Choroid plexus epithelial cell (primary cell): ENCODE measurements at places on chromosomes 1 and 21.
A peak's percentile ranks its signal among the peaks of the same experiment; 100 is the strongest.

DNA sequence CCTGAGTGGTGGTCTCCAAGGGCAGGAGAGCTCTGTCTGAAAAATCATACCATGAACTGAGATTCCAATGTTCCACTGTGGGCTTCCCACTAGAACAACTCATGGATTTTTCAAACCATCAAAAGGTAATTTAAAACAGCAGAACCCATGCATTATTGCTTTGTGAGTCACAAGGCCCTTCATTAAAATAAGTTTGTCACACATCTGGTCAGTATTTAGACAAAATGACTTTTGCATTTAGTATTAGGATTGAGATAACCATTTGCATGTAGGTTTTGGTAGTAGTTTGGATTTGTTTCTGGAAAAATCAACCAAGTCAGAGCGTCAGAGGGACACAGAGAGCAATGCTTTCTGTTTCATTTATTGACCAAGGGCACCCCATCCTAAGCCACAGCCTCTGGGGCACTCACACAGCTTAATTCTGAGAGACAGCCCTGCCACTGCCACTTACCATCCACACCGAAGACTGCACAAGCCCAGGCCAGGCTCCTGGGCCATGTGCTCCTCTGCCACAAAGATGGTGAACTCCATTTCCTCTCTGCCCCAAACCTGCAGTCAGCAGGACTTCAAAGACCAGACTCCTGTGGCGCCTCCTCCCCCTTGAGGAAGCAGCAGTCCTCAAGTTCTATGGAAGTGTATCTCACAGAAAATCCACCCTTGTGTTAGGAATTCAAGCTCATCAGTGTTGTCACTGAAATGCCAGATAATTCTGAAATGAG, 132.6 kb upstream of the DUSP10 start:
- no peak for DNase-seq

DNA sequence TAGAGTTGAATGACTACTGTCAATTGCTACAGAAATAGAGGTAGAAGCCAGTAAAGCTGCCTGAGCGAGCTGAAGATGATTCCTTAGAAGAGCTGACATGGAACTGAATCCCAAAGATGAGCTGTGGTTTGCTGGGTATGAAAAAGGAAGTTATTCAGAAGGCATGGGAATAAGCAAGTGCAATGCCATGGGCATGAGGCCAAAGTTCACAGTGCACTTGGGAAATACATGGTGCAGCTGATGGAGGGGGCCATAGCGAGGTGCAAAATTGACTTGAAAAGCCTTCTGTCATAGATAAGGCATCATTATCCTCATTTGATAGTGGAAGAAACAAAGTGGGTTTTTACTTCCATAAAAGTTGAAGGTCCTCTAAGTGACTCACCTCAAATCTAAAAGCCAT, 88.6 kb downstream of the NEK7 start:
- DNase-seq: no peak

GRCh38 chr1:209505044-209505443, 78.5 kb upstream of the CAMK1G start:
- no peak for DNase-seq

DNA sequence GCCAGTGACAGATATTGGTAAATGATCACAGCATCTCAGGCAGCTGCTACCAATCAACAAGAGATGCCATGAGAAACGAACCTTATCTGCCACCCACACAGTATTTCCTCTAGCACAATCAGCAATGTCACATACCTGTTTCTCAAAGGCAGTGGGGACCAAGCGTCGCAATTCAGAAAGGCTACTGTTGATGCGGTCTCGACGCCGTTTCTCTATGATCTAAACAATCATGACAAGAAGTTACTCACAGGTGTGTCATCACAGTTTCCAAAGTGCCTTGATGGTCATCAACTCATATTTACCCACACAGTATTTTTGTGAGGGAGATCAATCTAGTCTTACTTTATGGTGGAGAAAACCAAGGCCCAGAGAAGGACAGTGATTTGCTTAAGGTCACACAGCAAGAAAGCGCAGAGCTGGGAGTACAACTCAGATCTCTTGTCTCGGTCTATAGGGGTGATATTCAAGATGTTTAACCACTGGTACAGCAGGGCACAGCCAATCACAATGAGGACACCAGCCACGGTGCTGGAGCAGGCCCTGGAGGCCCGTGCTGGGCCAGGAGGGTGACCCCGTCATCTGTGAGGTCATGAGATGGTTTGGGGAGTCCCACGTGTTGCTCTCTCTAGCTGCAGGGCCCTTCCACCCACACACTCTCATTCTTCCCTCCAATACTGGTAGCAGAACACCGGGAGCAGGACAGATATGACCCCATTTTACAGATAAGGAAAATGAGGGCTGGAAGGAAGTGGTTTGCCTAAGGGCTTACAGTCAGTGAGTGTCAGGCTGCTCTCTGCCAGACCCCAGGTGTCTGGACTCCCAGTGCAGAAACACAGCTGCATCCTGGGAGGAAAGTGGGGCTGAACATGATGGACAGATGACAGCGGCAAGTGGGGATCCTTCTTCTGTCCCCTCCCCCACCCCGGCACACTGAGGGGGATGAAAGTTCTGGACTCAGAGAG, 7.8 kb downstream of the HEYL start:
- DNase-seq: no peak

GRCh38 chr1:247175458-247175857, 3.6 kb upstream of the ZNF124 start:
- no peak for DNase-seq

- peak; percentile 43 for DNase-seq
Observed at GRCh38 chr1:235601104-235601503, 48.5 kb downstream of the GNG4 start.

- DNase-seq: peak; percentile 59
Observed at GRCh38 chr1:31497601-31498000, 78.7 kb upstream of the TINAGL1 start.

- DNase-seq: peak; percentile 24
Observed at GRCh38 chr1:241482761-241483250, 36.7 kb downstream of the FH start.

DNA sequence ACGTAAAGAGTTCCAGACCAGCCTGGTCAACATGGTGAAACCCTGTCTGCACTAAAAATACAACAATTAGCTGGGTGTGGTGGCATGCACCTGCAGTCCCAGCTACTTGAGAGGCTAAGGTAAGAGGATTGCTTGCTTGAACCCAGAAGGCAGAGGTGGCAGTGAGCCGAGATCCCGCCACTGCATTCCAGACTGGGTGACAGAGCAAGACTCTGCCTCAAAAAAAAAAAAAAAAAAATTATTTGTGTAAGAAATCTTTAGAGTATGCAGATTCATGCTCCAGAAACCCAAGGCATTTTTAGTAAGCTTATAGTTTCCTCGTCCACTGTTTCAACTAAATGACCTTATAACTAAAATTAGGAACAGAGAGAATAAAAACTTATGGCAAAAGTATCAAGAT, 51.3 kb downstream of the ABL2 start:
- DNase-seq: peak; percentile 12

DNA sequence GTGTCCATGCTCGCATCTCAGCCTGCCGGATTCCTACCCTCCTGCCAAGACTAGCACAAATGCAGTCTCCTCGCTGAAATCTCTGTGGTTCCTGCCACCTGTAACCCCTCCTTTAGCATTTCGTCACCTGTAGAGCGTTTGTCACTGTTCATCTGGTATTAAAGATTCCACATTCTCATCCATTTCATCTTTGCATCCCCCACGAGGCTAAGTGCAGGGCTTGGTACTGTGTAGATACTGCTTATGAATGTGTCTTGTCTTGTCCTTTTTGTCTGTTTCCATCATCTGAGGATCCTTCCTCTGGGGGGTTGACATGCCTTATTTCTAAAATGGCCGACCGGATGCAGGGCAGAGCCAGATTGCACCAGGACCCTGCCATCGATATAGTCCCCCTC, 53.7 kb upstream of the DNAJC6 start:
- no peak for DNase-seq

DNA sequence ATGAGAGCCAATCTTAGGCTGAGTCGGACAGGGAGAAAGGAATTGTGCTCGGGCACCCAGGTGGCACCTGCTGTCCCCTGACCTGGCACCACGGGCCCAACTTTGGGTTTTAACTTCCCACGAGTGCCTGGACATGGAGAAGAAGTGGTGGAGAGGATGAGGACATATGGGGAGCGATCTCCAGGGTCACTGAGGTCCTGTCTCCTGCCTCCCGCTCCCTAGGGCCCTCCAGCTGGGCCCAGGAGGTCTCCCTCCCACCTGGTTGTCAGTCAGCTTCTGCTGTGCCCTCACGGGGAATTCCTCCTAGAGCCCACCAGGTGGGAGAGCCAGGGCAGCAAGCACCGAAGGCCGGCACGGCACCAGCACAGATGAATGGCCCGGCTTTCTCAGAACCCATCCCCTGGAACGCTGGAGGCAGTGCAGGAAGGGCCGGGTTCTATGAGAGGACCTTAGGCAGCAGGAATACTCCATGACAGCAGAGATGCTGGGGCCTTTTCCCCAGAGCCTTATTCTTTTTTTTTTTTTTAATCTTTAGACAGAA, 435.5 kb downstream of the CAMTA1 start:
- DNase-seq: no peak

DNA sequence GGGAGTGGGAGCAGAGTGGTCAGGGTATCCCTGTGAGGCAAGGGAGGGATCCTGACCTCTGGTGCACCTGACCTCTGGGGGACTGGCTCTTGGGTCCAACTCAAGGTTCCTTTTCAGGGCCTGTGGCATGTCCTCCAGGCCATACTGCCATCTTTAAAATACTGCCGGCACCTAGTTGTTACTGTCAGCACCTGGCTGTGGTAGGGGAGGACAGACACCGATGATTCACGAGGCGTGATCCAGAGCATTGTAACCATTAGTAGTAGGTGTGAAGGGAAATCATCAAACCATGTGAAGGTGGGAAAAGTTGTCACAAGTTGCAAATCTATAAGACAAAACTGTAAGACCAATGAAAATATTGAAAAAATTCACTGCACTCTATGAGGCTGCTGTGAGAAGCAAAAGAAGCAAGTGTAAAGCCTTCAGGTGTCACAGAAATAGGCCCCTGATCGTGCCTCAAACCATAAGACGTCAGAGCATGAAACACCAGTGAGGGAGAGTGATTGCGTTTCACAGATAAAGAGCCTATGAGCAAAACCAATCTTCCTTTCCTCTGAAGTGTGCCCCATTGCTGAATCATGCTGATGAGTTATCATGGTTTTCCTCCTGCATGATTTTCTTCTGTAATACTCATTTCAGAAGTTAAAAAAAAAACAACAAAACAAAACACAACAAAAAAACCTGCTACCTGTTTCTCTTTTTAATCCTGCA, 55.3 kb downstream of the CDC7 start:
- peak; percentile 68 for DNase-seq

DNA sequence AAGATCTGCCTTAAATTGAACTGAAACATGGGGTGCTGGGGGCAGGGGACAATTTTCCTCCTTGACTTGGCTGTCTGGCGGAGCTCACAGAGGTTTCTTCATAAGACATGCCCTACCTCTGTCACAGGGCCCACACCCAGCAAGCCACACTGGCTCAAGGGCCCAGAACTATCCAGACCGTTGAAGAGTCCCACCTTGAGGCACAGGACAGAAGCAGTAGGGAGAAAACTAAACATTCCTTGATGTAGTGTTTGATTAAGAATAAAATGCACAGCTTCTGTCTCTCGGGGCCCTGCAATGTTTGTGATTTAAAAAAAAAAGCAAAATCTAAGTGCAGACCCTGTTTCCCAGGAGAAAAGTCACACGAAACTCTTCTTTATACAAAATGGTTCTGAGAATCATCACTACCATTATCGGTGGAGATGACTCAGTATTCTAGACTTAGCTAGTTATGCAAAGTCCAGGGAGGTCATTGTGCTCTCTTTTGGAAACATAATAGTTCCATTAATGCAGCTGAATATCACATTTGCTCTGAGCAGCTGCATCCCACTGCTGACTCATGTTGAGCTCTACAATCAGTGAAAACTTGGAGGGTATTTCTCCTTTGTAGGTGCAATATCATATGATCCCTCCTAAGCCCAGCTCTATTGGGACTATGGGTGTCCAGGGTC, 53.6 kb upstream of the DIRAS3 start:
- DNase-seq: peak; percentile 83

DNA sequence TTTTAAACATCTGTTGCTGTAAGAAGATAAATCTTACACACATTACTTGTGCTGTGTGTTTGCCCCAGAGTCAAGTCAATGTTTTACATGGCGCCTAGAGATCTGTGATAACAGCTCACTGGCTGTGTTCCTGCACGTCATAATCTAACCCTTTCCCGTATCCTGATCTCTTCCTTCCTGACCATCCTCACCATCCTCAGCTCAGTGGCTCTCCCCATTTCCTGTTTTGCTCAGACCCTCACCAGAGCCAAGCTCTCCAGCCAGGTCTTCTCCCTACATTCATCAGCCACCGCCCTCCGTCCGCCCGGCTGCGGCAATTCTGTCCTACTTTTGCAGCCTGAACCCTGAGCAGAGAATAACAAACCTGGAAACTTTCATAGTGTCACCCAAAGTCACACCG, 824.7 kb downstream of the USP25 start:
- no peak for DNase-seq

DNA sequence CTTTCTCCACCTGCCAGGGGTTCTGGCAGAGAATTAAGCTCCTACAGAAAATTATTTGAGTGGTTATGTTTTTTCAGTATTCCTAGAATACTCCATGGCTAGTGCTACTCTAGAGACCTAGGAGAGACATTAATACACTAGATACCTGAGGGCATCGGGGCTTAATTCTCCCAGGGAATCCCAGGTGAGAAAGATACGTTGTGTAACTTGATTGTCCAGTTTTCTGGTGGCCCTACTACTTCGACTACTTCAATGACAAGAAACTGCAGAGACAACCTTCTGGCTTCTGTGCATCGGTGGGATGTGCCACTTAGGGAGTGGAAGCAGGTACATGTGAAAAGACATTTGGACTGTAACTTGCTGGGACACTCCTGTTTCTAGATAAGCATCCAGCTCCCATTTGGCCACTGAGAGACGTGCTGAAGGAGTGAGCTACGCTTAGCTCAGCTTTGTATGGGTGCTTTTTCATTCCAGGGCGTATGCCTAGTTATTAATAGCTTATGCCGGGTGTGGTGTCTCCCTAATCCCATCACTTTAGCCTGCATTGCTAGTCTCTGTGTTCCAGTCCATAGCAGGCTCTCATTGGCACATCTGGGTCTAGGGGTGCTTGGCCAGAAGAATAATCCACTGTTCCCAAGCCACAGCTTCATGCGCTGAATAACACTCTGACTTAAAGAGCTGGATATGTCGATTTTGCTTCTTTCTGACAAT, 300.7 kb downstream of the SIPA1L2 start:
- DNase-seq: no peak

GRCh38 chr21:31234936-31235335, 109.1 kb downstream of the TIAM1 start:
- no peak for DNase-seq

GRCh38 chr1:2611031-2611501, 21.8 kb downstream of the MMEL1 start:
- peak; percentile 23 for DNase-seq

DNA sequence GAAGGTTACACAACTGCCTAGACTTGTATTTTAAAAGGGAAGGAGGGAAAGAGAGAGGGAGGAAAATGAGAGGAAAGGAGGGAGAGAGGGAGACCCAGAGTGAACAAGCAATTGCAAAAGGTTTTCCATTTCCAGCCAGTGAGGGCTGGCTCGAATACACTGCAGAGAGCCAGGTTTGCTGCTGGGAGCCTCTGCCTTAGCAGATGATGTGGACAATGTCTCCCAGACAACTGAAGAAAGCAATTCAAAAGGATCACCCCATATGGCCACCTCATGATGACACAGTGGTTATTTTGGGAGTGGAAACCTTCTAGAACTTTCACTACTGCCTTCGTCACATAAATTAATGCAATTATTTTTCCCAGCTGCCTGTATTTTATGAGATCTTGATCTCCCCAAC, 86.4 kb downstream of the BCAR3 start:
- DNase-seq: peak; percentile 57

GRCh38 chr1:230542681-230543080, 99.6 kb upstream of the COG2 start:
- peak; percentile 51 for DNase-seq

GRCh38 chr1:98121646-98122045, 200.8 kb upstream of the DPYD start:
- DNase-seq: peak; percentile 28
